ENCODE measurements at places on chromosomes 4 and X. TPM values are rescaled to one million over a fixed set of nuclear protein-coding genes. Genes with fewer than 3 reads are reported as not detected.

UGT2B11 gene
- total RNA-seq, result not detected

PPARGC1A gene
- total RNA-seq, result under 0.01 TPM

NSG1 gene
- 15.3 TPM for total RNA-seq

GLRA3 gene
- total RNA-seq, result not detected

CABS1 gene
- not detected for total RNA-seq

GPRASP1 gene
- total RNA-seq, result 1.3 TPM

CT45A2 gene
- total RNA-seq, result not detected

AMMECR1 gene
- total RNA-seq, result 38.8 TPM

TBX22 gene
- not detected for total RNA-seq

KLHL2 gene
- total RNA-seq, result 56.0 TPM

DACH2 gene
- total RNA-seq, result not detected

Data from nasal cavity respiratory epithelium epithelial cell of viscerocranial mucosa (primary cell).